Hepatocyte (in vitro differentiated cells): ENCODE measurements at places on chromosomes 1 and 21. TPM values are rescaled to one million over a fixed set of nuclear protein-coding genes. Genes with fewer than 3 reads are reported as not detected.
A peak's percentile ranks its signal among the peaks of the same experiment; 100 is the strongest.

DNA sequence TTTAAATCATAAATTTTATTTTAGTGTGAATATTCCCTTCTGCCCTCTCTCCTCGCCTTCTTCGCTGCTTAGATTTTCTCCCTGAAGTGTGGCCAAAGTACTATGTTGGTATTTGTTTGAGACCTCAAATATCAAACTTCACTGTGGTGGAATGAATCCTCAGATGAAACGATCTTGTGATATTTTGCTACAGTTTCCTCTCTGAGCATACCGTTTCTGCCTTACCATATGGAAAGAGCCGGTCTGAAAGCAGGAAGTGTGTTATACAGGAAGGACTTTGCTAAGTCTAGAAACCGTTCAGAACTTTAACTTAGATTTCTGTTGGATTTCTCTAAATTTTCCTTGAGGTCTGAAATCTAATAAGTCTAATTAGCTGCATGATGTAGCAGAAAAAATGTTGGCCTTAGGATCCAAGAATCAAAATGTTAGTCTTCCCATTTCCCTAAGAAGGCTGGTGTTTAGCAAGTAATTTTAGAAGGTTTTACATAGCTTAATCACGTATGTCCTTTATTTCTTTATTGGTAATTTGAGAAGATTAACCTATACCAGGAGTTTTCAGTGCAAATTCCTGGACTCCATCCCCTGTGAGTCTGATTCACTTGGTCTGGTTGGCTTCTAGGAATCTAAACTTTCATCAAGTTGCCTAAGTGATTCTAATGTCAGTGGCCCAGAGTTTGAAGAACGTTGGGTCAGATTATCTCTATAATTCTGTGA, 30.7 kb downstream of the SDCCAG8 start:
- no peaks in the 10 kb centered on the region for H3K36me3 ChIP-seq
- no peak overlapping the region for H3K27ac ChIP-seq
- H3K4me1 ChIP-seq, result no peaks in the 10 kb centered on the region
- DNase-seq, result no peak
- H3K4me3 ChIP-seq, result no peak overlapping the region

DNA sequence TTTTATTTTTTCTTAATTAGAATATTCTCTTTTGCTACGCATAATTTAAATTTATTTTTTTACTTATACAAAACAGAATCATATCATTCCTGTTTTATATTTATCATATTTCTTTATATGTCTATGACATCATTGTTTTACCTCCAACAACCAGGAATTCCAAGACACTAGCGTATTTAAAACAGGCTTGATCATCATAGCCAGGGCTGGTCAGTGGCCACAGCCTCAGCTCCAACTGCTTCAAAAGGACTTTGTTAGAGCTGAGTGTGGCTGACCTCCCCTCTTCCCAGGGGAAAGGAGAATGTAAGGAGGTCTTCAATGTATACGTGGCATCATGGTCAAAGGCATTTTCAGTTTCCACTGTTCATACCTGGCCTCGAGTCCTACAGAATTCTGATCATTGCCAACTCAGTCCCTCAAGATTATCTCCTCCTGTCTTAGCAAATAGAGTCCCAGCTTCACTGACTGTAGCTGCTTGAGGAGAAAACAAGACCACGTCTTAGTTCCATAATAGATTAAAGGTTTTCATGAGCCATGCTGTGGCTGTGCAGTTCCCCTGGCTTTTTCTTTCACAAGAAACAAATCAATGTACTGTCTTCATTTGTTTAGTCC, 444.0 kb downstream of the PTPRC start:
- no peak for DNase-seq
- H3K27ac ChIP-seq, result no peak overlapping the region
- H3K27me3 ChIP-seq, result no peaks in the 10 kb centered on the region

- no peak overlapping the region for H3K27ac ChIP-seq
- no peaks in the 10 kb centered on the region for H3K27me3 ChIP-seq
- no peaks in the 10 kb centered on the region for H3K36me3 ChIP-seq
- DNase-seq, result no peak
- no peaks in the 10 kb centered on the region for H3K4me1 ChIP-seq
These were observed 8.0 kb upstream of the ASH1L start for GRCh38 chr1:155570593-155570990.

DNA sequence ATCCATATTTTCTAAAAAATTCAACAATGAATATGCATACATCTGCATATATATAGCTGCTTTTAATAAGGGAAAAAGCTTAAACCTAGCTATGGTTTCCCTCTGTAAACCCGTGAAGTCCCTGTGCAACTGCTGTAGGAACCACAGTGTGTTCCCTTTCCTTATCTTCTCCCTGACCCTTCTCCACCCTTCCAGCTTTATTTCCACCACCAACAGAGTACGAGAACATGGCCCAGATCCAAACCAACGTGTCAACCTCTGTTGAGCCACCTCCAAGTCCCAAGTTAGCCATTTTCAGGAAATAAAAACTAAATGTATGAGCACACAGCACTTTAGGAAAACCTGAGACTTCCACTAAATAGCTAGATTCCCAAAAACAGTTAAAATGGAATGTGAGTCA, 20.3 kb downstream of the SUSD4 start:
- DNase-seq, result no peak
- H3K27ac ChIP-seq, result no peak overlapping the region
- no peaks in the 10 kb centered on the region for H3K36me3 ChIP-seq
- no peak overlapping the region for H3K4me3 ChIP-seq

GRCh38 chr1:207203541-207203940, 99.5 kb downstream of the C4BPA start:
- no peaks in the 10 kb centered on the region for H3K36me3 ChIP-seq
- H3K4me1 ChIP-seq, result no peaks in the 10 kb centered on the region
- no peak overlapping the region for H3K4me3 ChIP-seq
- H3K27ac ChIP-seq, result no peak overlapping the region

SPRR2D gene
- not detected in 2 replicates for total RNA-seq

MRAP gene
- total RNA-seq, result 0.24 and 0.33 TPM in 2 replicates

ABCB10 gene
- 29.0 and 33.3 TPM in 2 replicates for total RNA-seq

GRCh38 chr1:237799762-237800474, 90.8 kb downstream of the ZP4 start:
- no peaks in the 10 kb centered on the region for H3K27me3 ChIP-seq
- no peak overlapping the region for H3K4me3 ChIP-seq
- DNase-seq, result peak; percentile 72
- no peak overlapping the region for H3K27ac ChIP-seq
- no peaks in the 10 kb centered on the region for H3K4me1 ChIP-seq

DNA sequence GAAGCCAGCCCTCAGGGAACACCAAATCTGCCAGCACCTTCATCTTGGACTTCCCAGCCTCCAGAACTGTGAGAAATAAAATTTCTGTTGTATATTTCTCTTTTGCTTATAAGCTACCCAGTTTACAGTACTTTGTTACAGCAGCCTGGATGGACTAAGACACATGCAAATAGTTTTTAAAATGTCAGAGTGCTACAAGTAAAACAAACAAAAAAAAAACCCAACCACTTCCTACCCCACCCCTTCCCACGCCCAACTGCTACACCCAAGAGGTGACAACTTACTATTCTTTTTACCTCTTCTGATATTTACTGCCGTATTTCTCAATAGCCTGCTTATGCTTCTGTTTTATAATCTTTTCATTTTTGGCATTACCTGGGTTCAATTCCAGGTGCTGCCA, 8.6 kb upstream of the SPSB1 start:
- H3K27ac ChIP-seq, result no peak overlapping the region
- no peak for DNase-seq
- H3K27me3 ChIP-seq, result no peaks in the 10 kb centered on the region
- peaks cover 27% of the 10 kb centered on the region for H3K4me1 ChIP-seq
- H3K36me3 ChIP-seq, result no peaks in the 10 kb centered on the region
- H3K4me3 ChIP-seq, result no peak overlapping the region

DNA sequence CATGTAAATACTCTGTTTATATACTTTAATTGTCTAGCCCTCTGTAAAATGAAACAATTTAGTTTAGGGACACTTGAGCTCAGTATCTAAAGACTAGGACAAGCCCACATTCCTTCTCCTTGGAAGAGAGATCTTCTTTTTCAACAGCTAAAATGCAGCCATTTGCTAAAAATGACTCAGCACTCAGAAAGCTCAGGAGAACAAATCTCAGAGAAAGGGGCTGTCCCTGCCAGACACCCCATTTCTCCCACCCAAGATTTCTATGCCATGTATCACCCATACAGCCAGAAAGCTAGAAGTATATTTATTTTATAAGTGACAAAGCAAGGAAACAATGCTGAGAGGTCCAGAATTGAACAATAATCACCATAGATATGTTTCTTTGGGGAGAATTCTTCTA, 23.2 kb upstream of the PRDX6 start:
- no peaks in the 10 kb centered on the region for H3K36me3 ChIP-seq
- H3K4me3 ChIP-seq, result no peak overlapping the region
- no peaks in the 10 kb centered on the region for H3K27me3 ChIP-seq
- DNase-seq, result no peak
- H3K4me1 ChIP-seq, result no peaks in the 10 kb centered on the region

- DNase-seq, result no peak
- peak overlapping the region; percentile 23 for H3K4me3 ChIP-seq
- peaks cover 11% of the 10 kb centered on the region for H3K4me1 ChIP-seq
- no peaks in the 10 kb centered on the region for H3K27me3 ChIP-seq
- no peaks in the 10 kb centered on the region for H3K36me3 ChIP-seq
These were observed 1.2 kb upstream of the PPOX start for GRCh38 chr1:161164901-161165610.

DNA sequence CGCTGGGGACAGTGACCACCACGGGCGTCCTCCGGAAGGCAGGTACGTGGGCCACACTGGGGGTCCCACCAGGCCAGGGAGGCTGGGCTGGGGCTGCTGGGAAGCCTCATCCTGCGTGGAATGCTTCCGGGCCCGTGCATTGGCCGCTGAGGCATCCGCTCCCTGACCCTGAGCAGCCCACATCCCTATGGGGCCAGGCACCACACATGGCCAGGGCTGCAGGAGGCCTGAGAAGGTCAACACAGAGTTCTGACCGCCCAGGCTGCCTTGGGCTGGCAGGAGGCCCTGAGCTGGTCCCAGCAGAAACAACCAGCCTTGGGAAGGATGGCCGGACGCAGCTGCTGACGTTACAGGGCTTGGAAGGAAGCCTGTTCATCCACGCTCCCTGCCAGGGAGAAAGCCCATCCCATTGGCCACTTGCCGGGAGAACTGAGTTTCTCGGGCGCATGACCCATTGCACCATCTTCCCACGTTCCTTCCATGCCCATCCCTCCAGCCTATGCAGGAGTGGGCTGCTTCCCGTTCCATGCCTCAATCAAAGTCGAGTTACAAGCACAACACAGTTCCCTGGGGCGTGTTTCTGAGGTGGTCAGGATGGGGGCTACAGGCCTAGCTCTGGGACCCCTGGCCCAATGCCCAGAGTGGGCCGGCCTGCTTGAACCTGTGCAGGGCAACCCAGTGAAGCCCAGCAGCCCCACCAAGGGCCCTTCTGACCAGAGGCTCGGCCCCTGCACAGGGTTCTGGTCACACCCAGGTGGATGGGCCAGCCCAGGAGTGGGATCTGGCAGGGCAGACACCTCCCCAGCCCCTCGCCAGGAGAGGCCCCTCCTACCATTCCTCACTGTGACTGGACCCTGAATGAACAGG, 31.7 kb downstream of the TRIM11 start:
- DNase-seq, result no peak
- H3K4me1 ChIP-seq, result peaks cover 6% of the 10 kb centered on the region
- no peaks in the 10 kb centered on the region for H3K27me3 ChIP-seq
- no peak overlapping the region for H3K27ac ChIP-seq

DNA sequence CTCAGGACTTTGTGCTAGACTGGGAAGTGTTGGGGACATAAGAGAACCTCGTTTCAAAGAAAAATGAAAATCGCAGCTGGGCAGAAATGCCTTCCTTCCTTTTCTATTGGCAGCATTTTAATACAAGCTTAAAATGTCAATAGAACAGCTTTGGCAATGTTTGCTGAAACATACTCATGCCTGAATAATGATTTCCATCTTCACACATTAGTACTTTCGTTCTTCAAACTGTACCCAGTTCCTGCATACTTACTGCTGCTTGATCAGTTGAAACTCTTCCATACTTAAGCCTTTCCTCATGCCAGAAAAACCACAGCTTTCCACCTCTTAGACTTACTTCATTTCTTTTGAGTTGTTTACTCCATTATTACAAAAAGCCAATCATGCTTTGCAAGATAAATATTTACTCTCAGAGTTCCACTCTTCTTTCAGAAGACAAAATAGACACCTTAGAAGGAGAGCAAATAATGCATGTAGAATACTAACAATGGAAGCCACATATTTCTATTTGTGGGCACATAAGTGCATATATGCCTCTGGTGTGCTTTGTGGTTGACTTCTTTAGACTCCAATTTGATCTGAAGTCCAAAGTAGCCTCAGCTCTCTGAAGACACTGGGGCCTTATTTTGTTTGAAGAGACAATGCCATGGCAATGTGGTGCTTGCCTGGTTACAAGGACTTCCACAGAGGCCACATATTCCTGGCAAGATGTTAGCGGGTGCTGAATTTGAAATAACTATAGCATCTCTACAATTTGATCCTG, 22.7 kb upstream of the CD55 start:
- H3K27me3 ChIP-seq, result no peaks in the 10 kb centered on the region
- no peak for DNase-seq
- H3K4me3 ChIP-seq, result no peak overlapping the region
- peaks cover 6% of the 10 kb centered on the region for H3K4me1 ChIP-seq
- H3K36me3 ChIP-seq, result no peaks in the 10 kb centered on the region

DNA sequence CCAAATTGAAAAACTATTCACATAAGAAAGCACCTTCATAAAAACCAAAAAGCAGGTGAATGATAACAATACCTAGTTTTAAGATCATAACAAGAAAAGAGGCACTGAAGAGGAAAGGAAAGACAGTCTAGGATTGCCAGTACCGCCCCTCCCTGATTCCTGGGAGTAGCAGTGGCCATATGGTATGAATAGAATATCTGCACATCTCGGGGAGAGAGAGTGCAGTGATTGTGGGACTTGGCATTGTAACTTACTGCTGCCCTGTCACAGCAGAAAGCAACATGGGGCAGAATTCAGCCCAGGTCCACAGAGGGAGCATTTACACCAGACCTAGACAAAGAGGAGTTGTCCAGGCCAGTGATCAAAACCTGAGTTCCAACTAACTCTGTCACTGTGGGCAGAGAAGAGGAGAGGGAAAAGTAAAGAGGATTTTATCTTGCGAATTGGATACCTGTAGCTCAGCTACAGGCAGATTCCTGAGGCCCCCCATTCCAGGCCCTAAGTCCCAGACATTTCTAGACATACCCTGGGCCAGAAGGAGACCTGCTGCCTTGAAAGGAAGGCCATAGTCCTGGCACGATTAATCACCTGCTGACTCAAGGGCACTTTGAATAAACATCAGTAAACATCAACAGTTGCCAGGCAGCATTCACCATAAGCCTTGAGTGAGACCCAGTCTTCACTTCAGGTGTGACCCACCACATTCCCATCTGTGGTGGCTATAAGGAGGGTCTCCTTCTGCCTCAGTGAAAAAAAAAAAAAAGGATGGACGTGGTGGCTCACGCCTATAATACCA, 397.5 kb downstream of the TGFB2 start:
- H3K27ac ChIP-seq, result no peak overlapping the region
- DNase-seq, result no peak
- H3K36me3 ChIP-seq, result no peaks in the 10 kb centered on the region

ATAD3A gene
- 15.5 and 16.7 TPM in 2 replicates for total RNA-seq

GRCh38 chr1:203353486-203353885, 2.6 kb upstream of the FMOD start:
- no peak overlapping the region for H3K27ac ChIP-seq
- DNase-seq, result no peak
- no peak overlapping the region for H3K4me3 ChIP-seq
- no peaks in the 10 kb centered on the region for H3K27me3 ChIP-seq
- no peaks in the 10 kb centered on the region for H3K36me3 ChIP-seq

KPRP gene
- total RNA-seq, result not detected in 2 replicates
